Right forelimb (tissue), 1 donor: ENCODE measurements at places on chromosomes 4 and X.

DNA sequence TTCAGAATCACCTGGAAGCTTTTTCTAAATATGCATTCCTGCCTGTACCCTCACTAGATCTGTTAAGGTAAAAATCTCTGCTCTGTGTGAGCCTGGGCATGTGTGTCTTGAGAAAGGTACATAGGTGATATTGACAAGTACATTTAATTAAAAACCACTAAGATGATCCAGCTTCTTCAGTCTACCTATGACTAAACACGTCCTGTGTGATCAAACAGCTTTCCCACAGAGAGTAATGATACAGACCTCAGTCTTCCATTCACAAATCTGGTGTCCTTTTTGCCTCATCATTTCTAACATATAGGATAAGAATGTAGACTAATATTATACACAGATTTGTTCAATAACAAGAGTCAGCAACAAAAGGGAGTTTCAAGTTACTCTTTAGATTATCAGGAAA lies 42.6 kb downstream of the GALNT7 start:
- no peak for DNase-seq

DNA sequence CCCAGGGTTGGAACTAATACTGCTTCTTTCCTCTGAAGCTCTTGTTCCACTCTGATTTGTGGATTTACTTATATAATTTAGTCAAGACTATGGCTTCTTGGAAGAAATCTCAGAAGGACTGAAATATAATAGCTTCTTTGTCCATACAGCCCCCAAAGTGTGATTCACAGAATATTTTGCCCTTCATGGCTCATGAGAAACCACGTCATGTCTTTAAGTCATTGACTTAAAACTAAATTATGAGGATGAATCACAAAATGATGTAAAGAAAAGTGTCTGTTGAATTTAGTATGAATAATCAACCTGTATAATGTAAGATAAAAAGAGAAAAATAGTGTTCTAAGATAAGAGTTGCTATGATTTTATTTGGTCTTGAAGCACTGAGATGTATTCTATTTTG lies 43.3 kb upstream of the AGA start:
- no peak for DNase-seq

GRCh38 chr4:118158763-118159375 lies 124.6 kb downstream of the NDST3 start:
- no peak for DNase-seq

DNA sequence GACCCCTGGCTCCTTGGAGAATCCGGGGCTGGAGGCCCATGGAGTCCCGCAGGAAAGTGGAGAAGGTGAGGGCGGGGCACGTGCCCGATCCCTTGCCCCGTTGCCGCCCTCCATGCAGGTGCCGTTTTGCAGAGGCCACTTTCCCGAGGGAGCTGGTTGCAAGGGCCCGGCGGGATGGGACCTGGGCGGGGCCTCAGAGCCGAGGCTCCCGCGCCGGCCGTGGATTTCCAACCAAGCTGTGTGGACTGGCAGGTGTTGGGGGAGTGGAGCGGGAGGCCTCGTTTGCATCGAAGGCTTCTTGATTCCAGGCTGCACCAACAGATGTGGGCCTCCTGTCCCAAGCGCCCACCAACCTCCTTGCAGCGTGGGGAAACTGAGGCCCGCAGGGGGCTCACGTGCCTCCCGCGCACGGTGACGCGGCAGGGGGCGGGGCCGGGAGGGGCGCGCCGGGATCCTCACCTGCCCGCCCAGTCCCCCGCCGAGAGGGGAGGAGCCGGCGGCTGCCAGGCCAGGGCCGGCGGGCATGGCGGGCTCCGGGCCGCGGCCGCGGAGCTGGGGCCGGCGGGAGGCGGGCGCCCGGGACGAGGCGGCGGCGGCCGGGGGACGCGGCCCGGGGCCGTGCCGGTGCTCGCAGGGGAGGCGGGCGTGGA lies 24.9 kb downstream of the SH3BP2 start:
- no peak for DNase-seq

DNA sequence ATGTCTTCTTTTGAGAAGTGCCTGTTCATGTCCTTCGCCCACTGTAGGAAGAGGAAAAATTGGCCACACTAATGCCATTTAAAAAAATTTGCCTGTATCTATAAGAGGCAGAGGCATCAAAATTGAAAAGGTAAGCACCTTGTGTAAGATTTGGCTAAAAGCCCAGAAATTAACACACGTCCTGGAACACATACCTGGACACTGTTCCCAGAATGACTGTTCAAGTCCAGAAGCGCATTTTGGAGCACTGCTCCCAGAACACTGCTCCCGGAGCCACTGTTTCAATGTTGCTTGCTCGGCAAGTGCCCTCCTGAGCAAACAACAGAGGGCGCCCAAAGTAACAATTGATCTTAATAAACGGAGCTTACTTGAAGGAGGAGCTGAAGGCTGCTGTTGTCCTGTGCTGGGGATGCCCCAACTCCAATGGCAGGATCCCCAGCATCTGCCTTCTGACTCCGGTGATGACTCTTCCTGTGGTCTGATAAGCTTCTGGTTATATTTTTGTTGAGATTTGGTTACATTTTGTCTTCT lies 1958.6 kb downstream of the C4orf33 start:
- no peak for DNase-seq

DNA sequence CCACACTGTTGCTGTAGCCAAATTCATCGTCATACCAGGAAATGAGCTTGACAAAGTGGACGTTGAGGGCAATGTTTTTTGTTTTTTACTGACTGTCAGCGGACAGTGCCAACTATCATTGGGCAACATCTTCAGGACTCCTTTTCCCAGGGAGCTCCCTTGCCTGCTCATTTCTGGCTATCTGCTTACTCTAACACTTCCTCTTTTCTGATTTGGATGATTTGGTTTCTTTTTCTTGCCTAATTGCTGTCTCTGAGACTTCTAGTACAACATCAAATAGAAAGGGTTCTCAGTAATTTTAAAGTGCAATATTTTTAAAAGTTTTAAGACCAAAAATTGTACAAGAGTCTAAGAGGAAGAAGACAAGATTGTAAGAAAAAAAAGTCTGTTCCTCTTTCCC lies 92.0 kb upstream of the KLHL4 start:
- no peak for DNase-seq

DNA sequence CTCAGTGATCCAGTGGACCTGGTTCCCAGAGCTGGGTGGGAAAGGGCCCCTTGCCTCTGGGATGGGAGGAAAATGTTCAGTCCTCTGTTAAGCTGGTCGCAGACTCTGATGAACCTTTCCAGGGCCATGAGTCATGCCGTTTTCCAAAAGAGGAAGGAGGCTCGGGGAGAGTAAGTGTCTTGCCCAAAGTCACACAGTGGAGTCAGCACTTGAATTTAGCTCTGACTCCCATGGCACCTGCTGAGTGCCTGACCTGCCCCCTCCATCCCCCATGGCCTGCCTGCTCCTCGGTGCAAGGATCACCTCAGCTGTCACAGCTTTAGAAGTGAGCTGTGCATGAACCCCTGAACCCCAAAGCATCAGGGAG lies 14.0 kb upstream of the KIAA0232 start:
- DNase-seq = no peak

- DNase-seq = peak; percentile 85
These were observed at the start of gene NHS for GRCh38 chrX:17374619-17375366. TSS of gene NHS (plus strand) at chrX:17375200. CDS start at chrX:17375758, 558 bp downstream.

DNA sequence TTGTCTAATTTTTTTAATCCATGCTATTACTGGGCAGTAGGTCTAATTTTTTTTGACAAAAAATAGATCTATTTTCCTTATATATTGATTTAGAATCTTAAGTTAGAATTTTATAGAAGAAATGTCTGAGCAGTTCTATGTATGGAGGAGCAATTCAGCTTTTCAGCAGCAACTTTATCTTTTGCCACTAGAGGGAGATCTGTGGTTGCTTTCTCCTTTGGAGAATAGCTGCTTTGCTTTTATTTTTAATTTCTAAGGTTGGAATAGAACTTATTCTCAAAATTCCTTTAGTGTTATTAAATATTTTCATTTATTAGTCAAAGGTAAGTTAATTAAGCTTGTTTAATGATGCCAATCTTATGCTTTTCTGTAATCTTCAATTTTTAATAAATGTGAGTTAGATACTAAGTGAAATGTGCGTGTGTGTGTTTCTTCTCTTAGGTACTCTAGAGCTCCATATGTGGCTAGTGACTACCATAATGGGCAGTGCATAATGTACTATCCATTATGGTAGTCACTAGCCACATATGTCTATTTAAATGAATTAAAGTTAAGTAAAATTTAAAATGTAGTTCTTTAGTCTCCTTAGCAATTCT lies 29.3 kb downstream of the FAM199X start:
- DNase-seq = no peak

DNA sequence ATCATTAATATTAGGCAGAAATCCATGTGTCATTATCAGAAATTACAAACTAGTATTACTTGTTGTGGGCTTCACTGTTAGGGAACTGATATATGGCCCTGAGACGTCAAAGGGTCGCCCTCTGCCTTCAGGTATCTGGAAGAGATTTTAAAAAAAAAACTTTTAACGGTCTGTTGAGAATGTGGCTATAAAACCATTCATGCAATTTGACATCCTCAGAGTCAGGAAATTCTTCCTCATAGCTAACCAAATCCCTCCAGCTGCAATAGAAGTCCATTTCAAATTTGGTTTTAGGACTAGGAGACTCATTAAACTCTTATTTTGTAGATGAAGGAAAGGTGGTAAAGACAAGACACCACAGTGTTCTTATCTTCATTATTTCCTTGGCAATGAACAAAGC lies 194.2 kb upstream of the NOCT start:
- DNase-seq = no peak

GRCh38 chrX:71533516-71533850 lies 579 bp downstream of the OGT start:
- DNase-seq = peak; percentile 43

- no peak for DNase-seq
These were observed 10.0 kb downstream of the MSL3 start for GRCh38 chrX:11768039-11768438.

GRCh38 chr4:107625391-107625902 lies 94.6 kb downstream of the PAPSS1 start:
- no peak for DNase-seq

DNA sequence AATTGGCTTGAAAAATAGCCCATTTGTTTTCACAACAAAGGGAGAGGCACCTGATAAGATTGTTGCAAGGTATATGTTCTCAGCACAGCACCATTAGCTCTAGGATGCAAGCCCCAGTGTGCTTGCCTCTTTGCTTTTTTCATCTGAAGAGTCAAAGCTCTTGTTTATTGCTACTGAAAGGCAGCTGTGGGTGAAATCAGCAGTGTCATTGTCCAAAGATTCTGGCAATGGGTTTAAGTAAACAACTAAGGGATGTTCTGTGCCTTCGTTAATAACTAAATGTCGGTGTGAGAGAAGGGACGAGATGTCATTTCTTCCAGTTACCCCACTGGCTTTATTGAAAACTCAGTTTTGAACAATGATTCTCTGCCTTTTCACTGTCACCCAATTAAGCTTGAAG lies 567.7 kb downstream of the KCNIP4 start:
- DNase-seq = no peak

DNA sequence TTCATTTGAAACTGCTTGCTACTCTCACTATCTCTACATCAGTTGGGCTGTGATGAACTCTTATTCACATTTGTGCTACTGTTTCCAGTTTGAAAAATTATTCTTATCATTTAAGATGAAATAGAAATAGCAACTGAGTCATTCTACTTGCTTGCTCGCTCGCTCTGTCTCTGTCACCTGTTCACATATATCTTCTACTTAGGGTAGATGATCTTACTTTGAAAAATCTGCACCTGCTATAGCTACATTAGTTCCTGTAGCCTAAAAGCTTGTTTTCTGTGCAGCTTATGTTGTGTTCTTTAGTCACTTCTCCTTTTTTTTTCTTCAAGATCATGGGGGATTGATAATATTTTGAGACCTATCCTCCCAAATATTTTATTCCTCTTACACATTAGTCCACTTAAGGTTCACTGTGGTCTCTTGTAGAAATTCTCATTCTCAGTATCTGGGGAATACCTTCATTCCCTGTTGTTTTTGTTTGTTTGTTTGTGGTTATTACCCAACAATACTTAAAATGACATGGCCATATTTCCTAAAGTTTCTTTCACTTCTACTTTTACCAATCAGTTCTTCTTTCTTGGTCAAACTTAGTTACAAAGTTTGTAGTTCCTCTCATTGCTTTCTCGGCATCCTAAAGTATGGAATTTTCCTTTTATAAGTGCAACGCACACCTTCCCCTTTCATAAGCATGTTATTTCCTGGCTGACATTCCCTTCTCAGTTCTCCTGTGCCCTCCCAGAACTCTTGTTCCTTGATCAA lies 36.5 kb downstream of the CLCN5 start:
- DNase-seq = no peak

DNA sequence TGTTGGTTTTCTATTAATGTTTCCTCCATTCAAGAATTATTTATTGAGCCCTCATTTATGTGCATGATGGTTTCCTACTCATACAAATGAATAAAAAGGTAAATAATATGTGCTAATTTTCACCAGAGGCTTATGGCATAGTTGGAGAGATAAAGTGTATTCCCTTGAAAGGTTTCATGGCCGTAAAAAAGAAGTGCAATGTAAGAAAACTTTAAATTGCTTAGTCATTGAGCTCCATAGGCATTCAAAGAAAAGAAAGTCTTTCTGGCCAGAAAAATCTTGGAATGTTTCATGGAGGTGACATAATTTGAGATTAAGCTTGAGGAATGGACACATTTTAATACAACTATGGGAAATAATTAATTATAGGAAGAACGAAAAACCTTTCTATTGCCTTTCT lies 8.7 kb downstream of the KLHL4 start:
- no peak for DNase-seq

GRCh38 chr4:26397086-26397485 lies 76.3 kb downstream of the RBPJ start:
- no peak for DNase-seq

- no peak for DNase-seq
These were observed 18.8 kb upstream of the RASL11B start for GRCh38 chr4:52843351-52843750.

- DNase-seq = no peak
These were observed 68.3 kb upstream of the ATOH1 start for GRCh38 chr4:93760284-93760683.

DNA sequence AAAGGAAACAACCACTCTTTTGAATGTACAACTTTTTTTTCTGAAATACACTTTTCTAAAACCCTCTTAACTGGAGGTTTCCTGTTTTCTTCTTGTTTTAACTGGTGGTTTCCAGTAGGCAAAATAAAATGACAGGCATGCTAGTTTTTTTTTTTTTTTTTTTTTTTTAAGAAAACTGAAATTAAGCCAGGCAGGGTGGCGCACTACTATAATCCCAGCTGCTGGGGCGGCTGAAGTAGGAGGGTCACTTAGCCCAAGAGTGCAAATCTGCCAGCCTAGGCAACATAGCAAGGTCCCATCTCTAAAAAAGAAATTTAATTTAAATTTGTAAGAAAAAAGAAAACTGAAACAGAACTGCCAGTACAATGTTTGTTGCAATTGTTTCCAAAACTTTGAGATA lies 44.0 kb downstream of the TMEM144 start:
- DNase-seq = no peak

- no peak for DNase-seq
These were observed 105.7 kb upstream of the PDLIM3 start for GRCh38 chr4:185640811-185641675.

- DNase-seq = no peak
These were observed 1512.2 kb downstream of the C4orf33 start for GRCh38 chr4:130608121-130608520.

- DNase-seq = no peak
These were observed 137.0 kb downstream of the AMMECR1 start for GRCh38 chrX:110180928-110181310.

GRCh38 chr4:181969151-181969550 lies 274.1 kb upstream of the TENM3 start:
- no peak for DNase-seq

GRCh38 chrX:68746988-68747387 lies 81.8 kb upstream of the EFNB1 start:
- DNase-seq = no peak
